ENCODE measurements at places on chromosomes 2 and 18.

GRCh38 chr2:191049728-191050639, 36.0 kb upstream of the STAT1 start:
- H3K27ac ChIP-seq = peak overlapping the region; percentile 68
- no peaks in the 10 kb centered on the region for H3K4me1 ChIP-seq
- no peak for DNase-seq
- H3K27me3 ChIP-seq = no peaks in the 10 kb centered on the region
- H3K36me3 ChIP-seq = no peaks in the 10 kb centered on the region
- H3K4me3 ChIP-seq = no peak overlapping the region

- H3K4me1 ChIP-seq = no peaks in the 10 kb centered on the region
- no peaks in the 10 kb centered on the region for H3K36me3 ChIP-seq
- H3K27ac ChIP-seq = no peak overlapping the region
- no peak for DNase-seq
Observed at GRCh38 chr2:178233428-178233827, 39.1 kb downstream of the OSBPL6 start.

- H3K4me1 ChIP-seq = no peaks in the 10 kb centered on the region
- no peak overlapping the region for H3K4me3 ChIP-seq
- no peaks in the 10 kb centered on the region for H3K36me3 ChIP-seq
- peak overlapping the region; percentile 70 for H3K27ac ChIP-seq
- H3K27me3 ChIP-seq = no peaks in the 10 kb centered on the region
- DNase-seq = no peak
Observed at GRCh38 chr18:12317664-12318333, 9.8 kb downstream of the TUBB6 start.

DNA sequence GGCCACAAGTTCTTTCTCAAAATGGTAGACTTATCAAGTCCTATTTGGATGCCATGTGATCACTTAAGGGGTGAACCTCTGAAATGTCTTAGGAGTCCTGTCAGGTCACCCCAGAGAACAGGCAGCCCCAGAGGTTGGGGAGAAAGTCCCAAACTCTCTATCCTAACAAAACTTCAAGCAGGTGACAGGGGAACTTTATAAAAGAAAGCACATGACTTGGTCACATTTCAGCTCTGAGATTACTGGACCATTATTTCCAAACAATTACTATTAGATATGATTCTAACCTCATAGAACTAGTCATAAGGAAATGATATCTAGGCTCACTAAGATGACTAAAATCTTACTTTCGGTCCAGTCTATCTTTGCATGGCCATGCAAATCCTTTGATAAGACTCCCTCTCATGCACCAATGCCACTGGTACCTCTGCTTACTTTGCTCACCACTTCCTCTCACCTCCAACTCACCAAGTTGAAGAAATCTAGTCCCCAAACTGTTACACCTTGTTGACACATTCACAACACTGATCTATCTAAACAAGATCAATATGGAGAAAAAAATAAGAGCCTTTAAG, 107.0 kb downstream of the GALNT14 start:
- no peaks in the 10 kb centered on the region for H3K4me1 ChIP-seq
- H3K36me3 ChIP-seq = no peaks in the 10 kb centered on the region
- no peak overlapping the region for H3K27ac ChIP-seq
- DNase-seq = no peak

DNA sequence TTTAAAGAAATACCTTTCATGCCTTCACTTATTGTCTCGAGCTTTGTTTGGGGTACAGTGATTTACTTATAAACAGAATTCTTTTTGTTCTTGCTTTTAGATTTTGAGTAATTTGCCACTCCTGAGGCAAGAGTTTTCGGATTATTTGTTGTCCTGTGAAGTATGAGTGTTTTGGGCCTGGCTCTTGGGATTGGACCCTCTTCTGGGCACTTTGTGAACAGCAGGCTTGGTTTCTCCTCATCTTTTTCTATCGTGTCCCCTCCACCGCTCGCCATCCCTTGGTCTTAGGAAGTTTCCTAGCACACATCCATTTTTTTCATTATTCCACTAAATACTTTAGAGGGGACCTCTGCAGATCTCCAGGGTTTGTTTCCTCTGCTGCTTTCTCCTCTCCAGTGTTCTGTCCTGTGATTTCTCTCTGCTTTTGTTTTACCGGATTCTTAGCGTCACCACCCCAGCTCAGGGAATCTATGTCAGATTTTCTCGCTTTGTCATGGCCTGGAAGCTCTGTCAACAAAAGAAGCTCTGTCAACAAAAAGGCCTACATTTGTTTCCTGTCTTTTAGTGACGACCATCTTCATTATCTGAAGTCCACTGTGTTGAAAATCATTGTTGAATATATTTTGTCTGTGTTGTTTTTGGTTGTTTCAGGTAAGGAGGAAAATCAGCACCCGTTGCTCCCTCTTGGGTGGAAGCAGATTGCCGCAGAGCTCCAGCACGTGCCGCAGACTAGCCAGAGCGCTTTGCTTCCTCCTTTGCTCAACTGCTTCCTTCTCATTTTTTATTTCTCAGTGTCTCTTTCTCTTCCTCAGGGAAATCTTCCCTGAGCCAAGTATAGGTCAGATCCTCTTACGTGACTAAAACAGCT, 27.8 kb downstream of the ANKRD62 start:
- no peaks in the 10 kb centered on the region for H3K27me3 ChIP-seq
- no peak overlapping the region for H3K4me3 ChIP-seq
- no peaks in the 10 kb centered on the region for H3K36me3 ChIP-seq
- H3K4me1 ChIP-seq = no peaks in the 10 kb centered on the region
- no peak for DNase-seq

DNA sequence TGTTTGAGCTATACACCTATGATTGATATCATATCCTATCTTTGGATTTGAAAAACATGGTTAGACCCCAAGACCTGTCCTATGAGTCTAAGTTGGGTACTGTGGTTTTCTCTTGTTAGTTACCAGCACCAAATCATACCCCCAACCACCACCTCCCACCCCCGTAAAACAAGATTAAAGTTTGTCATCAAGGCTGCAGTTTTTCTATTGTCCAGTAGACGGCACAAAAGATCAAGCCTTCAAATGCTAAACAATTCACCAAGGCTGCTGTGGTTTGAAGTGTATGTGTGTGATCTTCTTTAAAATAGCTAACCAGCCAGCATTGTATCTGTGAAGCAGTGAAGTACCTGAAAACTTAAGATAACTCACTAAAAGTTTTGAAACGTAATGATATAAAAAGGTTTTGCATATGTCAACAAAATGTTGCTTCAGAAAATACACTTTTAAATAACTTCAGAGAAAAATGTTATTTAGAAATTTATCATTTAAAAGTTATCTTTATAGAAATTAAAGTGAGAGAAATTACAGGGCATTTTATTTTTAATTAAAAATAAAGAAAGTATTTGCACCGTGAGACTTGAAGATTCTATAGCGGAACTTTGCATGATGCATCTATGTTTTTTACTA, 5.8 kb upstream of the MEIS1 start:
- H3K36me3 ChIP-seq = no peaks in the 10 kb centered on the region
- H3K27ac ChIP-seq = no peak overlapping the region
- DNase-seq = no peak
- H3K4me1 ChIP-seq = no peaks in the 10 kb centered on the region
- H3K4me3 ChIP-seq = no peak overlapping the region
- peaks cover 3% of the 10 kb centered on the region for H3K27me3 ChIP-seq

DNA sequence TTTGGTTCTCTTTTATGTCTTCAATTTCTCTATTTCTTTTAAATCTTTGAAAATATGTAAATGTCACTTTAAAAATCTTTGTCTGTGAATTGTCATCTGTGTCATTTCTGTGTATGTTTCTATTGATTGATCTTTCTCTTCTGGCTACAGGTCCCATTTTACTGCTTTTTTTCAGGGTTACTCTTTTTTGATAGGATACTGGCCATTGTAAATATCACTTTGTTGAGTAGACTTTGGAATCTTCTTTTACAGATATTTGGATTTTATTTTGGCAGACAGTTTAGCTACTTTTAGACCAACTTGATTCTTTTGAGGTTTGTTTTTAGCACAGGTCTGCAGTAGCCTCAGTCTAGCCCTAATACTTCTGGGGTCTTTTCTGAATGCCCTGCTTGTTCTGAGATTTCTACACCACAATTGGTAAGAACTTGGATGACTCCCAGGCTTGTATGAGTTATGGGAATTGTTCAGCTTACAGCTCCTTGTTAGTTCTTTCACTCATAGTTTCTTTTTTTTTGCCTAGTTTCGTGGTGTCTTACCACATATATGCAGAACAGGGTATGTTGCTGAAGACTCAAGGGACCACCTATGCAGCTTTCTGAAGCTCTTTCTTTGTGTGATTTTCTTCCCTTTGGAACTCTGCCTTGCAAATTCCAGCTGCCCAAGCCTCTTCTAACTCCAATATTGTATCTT, 122.2 kb downstream of the QPCT start:
- no peak overlapping the region for H3K27ac ChIP-seq
- H3K36me3 ChIP-seq = no peaks in the 10 kb centered on the region
- H3K4me3 ChIP-seq = no peak overlapping the region

DNA sequence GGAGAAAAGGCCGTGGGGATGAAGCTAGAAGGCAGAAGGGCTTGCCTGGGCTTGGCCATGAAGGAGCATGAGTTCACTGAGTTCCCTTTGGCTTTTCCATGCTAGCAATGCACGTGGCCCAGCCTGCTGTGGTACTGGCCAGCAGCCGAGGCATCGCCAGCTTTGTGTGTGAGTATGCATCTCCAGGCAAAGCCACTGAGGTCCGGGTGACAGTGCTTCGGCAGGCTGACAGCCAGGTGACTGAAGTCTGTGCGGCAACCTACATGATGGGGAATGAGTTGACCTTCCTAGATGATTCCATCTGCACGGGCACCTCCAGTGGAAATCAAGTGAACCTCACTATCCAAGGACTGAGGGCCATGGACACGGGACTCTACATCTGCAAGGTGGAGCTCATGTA, 2.9 kb downstream of the CTLA4 start:
- no peak overlapping the region for H3K4me3 ChIP-seq
- H3K36me3 ChIP-seq = no peaks in the 10 kb centered on the region
- H3K27me3 ChIP-seq = no peaks in the 10 kb centered on the region
- no peak for DNase-seq
- H3K27ac ChIP-seq = no peak overlapping the region

GRCh38 chr2:119753041-119753929, 6.4 kb upstream of the PTPN4 start:
- H3K27me3 ChIP-seq = no peaks in the 10 kb centered on the region
- H3K27ac ChIP-seq = no peak overlapping the region
- no peak overlapping the region for H3K4me3 ChIP-seq
- no peak for DNase-seq

DNA sequence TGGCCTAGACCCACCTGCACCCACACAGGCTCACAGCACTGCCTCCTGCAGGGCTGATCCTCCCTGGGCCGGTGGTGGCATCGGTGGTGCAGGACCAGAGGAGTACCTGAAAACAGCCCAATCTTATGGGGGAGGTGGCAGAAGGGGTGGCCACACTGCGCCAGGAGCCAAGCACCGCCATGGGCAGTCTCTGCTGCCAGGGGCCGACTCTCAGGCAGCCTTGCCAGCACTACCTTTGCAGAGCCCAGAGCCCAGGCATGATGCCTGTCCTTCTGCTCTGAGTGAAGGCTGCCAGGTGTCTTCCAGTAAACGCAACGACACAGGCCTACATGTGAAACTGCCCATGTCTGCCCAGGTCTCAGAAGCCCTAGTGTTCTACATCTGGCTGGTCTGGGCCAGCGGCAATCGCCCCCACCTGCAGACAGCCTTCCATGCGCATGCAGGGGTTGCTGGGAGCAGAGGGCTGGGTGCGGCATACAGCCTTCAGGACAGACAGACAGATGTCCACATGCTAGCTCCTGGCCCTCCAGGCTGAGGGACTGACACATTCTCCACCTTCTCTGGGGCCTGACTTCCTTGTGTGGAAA, 6.8 kb downstream of the HS6ST1 start:
- DNase-seq = peak; percentile 48
- no peak overlapping the region for H3K27ac ChIP-seq
- H3K4me1 ChIP-seq = peaks cover 35% of the 10 kb centered on the region
- no peaks in the 10 kb centered on the region for H3K36me3 ChIP-seq
- H3K4me3 ChIP-seq = no peak overlapping the region

GRCh38 chr2:46045888-46046287, 251.3 kb upstream of the EPAS1 start:
- H3K4me1 ChIP-seq = no peaks in the 10 kb centered on the region
- H3K27me3 ChIP-seq = no peaks in the 10 kb centered on the region
- H3K4me3 ChIP-seq = no peak overlapping the region

- no peaks in the 10 kb centered on the region for H3K4me1 ChIP-seq
- no peak overlapping the region for H3K4me3 ChIP-seq
- H3K36me3 ChIP-seq = no peaks in the 10 kb centered on the region
- H3K27ac ChIP-seq = no peak overlapping the region
- DNase-seq = no peak
Observed at GRCh38 chr2:188570370-188570769, 278.7 kb downstream of the GULP1 start.

DNA sequence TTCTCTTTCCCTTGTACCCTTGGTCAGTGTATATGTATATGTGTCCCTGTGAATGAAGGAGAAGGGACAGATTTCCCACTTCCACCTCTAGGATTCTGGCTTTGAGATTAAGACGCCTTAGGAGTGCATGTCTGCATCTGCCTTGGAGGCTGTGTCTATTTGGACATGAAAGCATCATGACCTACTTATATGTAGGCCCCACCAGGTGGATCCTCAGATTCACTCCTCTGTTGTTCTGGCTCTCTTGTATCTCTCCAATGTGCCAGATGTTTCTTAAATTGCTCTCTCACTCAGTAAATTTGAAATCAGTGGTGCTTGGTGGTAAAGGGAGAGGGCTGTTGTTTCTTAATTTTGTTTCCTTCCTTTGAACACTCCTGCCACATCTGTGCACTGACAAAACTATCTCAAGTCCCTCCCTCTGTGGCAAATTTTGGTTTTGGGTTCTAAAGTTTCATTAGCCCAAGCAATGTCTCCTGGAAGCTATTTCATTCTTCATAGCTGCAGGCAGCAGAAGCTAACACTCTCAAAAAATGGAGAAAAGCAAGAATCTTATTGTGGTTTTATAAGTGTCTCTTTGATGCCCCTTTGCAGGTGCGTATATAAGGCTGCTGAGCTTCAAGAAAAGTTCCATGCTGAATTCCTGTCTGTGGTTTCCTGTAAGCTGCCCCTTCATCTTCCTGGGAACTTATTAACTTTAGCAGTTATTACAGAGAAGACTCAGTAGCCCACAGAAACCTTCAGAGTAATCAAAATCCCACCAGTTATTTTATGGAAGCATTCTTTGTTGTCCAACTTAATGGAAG, 179.7 kb upstream of the SETBP1 start:
- no peak overlapping the region for H3K27ac ChIP-seq
- H3K4me1 ChIP-seq = no peaks in the 10 kb centered on the region
- no peaks in the 10 kb centered on the region for H3K27me3 ChIP-seq
- DNase-seq = no peak
- H3K36me3 ChIP-seq = no peaks in the 10 kb centered on the region

DNA sequence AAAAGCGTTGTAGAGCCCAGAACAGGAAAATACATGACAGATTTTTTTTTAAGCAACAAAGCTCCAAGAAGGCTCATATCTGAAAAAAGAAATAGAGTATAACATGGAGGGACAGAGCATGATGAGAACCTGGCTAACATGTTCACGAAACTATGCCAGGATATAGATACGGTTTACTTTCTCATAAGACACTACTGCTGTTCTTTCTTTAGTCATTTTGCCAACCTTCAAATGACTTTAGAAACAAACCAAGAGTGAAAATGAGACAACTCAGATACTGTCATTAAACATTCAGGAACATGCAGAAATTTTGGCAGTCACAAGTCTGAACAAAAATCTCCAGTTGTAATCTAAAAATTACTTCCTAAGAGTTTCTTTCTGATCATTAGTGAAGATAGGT, 14.3 kb downstream of the LPIN2 start:
- H3K27ac ChIP-seq = peak overlapping the region; percentile 60
- no peaks in the 10 kb centered on the region for H3K36me3 ChIP-seq
- H3K4me3 ChIP-seq = peak overlapping the region; percentile 20
- no peaks in the 10 kb centered on the region for H3K4me1 ChIP-seq
- no peaks in the 10 kb centered on the region for H3K27me3 ChIP-seq
- DNase-seq = no peak
